ENCODE measurements at places on chromosomes 5 and 9. TPM values are rescaled to one million over a fixed set of nuclear protein-coding genes. Genes with fewer than 3 reads are reported as not detected.

DNA sequence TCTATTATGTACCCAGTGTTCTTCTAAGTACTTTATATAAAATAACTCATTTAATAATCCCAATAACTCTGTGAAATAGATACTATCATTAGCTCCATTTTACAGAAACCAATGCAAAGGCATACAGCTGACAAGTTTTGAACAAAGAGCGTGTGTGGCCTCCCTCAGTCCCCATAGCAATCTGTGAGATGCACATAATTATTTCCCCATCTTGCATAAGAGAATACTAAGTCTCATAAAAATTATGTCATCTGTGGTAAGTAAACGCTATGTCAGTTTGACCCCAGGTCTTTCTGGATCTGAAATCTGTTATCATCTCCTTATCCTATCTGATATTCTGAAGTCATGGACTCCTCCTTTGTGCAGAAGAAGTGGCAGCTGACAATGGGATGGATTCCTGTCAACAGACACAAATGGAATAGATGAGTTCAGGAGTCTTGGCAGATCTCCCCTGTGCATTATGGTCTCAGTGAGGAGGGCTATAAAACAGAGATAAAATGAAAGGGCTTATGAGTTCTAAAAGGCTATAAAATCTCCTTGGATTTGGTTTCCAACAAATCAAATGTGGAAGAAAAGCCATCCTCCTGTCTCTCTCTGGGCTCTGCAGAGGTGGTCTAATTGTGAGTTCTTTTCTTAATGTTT lies 162.5 kb upstream of the TLE4 start:
- DNase-seq, result no peak

- DNase-seq, result no peak
Observed at GRCh38 chr9:99005651-99006050, 61.9 kb downstream of the COL15A1 start.

- no peak for DNase-seq
Observed at GRCh38 chr9:94085062-94085639, 887 bp downstream of the PTPDC1 start.

- DNase-seq, result no peak
Observed at GRCh38 chr5:71865665-71866320, 146.7 kb downstream of the CARTPT start.

Gene TAS2R1
- not detected for total RNA-seq

All from left ventricle myocardium inferior (tissue), 1 donor.